ENCODE measurements at places on chromosomes 6 and 20. TPM values are rescaled to one million over a fixed set of nuclear protein-coding genes. Genes with fewer than 3 reads are reported as not detected.
A peak's percentile ranks its signal among the peaks of the same experiment; 100 is the strongest.

- H3K4me3 ChIP-seq = peak overlapping the region; percentile 59
- DNase-seq = no peak
- peaks cover 6% of the 10 kb centered on the region for H3K4me1 ChIP-seq
Measured at GRCh38 chr6:31354158-31354863, 2.7 kb downstream of the HLA-B start.

The DZANK1 gene
- 24.6 TPM for total RNA-seq

- H3K27ac ChIP-seq = no peak overlapping the region
- peak; percentile 44 for DNase-seq
- H3K27me3 ChIP-seq = no peaks in the 10 kb centered on the region
- H3K36me3 ChIP-seq = no peaks in the 10 kb centered on the region
- no peak overlapping the region for H3K4me3 ChIP-seq
Measured at GRCh38 chr20:24501764-24502556, 32.5 kb downstream of the SYNDIG1 start.

GRCh38 chr6:13228264-13229204 is 99.8 kb downstream of the TBC1D7 start:
- H3K27me3 ChIP-seq = no peaks in the 10 kb centered on the region
- no peak overlapping the region for H3K27ac ChIP-seq
- no peak overlapping the region for H3K4me3 ChIP-seq
- H3K36me3 ChIP-seq = no peaks in the 10 kb centered on the region

DNA sequence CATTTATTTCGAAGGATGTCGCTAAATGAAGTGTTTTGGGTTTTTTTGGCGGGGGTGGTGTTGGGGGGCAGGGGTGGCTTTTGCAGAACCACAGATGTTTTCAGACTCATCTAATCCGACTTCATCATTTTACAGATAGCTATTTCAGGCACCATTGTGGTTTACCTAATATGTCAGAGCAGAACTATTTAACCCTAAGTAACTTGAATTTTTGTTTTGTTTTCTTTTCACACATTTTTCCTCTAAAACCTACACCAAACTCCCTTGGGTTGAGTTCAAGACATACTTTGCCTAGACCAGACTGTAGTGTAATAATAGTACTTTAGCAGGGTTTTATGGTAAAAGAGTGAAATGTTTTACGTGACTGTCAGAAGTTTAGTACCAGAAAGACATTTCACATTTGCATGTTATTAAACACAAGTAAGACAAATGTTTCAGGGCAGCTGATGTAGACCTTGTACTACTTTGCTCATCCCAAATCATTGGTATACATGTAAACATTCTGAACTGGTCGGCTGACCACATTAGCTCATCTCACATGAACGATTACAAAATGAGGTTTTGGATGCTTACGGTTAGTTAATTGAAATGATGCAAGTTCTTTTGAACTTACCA is 37.7 kb downstream of the MAP3K4 start:
- H3K4me1 ChIP-seq = peaks cover 25% of the 10 kb centered on the region
- H3K27ac ChIP-seq = no peak overlapping the region
- DNase-seq = no peak
- H3K36me3 ChIP-seq = no peaks in the 10 kb centered on the region

The CST4 gene
- not detected for total RNA-seq

DNA sequence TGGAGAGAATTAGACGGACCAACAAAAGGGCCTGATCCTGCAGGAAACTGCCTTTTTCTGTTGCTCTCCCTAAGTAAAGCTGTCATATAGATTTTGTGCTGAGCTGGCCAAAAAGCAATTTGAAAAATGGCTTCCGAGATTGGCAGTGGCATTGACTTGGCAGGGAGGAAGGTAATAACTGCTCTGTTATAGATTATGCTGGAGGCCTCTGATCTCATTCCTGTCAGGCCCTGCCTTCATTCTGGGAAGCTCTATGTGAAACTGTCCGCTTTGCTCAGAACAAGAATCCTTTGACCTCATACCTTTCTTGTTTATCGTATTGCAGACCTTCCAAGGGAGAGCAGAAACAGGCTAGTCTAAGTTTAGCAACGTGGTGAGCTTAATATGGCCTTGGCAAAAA is 234.4 kb downstream of the PHACTR1 start:
- no peaks in the 10 kb centered on the region for H3K27me3 ChIP-seq
- H3K4me1 ChIP-seq = peaks cover 9% of the 10 kb centered on the region
- no peak for DNase-seq
- H3K4me3 ChIP-seq = no peak overlapping the region
- no peaks in the 10 kb centered on the region for H3K36me3 ChIP-seq

DNA sequence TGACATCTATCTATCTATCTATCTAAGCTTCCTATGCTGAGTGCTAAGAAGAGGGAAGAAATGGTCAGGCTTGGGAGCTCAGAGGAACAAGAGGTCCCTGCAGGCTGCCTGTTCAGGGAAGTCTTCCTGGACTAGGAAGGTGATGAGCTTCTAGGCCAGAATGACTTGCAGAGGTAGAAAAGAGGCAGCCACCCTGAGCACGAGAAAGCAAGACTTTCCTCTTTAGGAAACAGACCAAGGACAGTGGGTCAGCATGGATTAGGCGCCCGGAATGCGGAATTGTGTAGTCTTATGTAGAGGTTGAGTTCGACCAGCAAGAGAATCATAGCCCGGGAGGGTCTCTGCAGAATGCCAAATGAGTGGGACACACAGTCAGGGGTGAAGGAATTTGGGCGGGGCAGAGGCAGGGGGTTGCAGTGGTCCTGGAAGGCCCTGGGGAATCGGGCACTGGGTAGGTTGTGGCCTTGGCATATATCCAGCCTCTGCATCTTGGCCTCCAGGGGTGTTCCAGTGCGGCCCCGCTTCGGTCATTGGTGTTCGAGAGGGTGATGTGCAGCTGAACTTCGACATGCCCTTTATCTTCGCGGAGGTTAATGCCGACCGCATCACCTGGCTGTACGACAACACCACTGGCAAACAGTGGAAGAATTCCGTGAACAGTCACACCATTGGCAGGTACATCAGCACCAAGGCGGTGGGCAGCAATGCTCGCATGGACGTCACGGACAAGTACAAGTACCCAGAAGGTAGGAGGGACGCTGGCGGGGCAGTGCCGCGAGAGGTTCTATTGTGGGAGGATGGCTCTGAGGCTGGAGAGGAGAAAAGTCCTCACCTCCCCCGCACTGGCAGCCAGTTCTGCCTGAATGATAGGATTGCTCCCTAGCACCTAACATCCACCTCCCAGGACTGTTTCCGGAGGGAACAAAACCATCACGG is 32.1 kb downstream of the TGM3 start:
- DNase-seq = no peak
- no peaks in the 10 kb centered on the region for H3K4me1 ChIP-seq
- H3K27me3 ChIP-seq = no peaks in the 10 kb centered on the region
- no peaks in the 10 kb centered on the region for H3K36me3 ChIP-seq

DNA sequence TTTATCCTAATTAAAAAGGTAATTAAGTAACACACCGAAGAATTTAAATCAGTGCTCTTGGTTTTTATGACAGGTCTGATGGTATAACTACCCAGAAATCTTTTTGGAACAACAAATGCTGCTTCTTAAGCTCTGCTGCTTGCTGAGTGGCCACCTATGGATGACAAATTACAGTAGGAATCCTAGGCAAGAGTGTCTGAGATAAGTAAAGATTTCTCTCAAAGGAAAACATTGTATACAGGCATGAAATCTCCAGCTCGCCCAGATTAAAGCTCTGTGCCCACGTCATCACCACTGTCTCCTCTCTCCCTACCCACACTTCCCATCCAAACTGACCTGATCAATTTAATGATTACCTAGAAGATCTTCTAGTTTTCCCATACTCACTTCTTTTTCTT is 1083.0 kb upstream of the MAP3K7 start:
- H3K27ac ChIP-seq = no peak overlapping the region
- no peak for DNase-seq
- no peaks in the 10 kb centered on the region for H3K27me3 ChIP-seq
- H3K36me3 ChIP-seq = no peaks in the 10 kb centered on the region

All from stomach (tissue), 19 donors.